ENCODE measurements at places on chromosomes 7 and 10. TPM values are rescaled to one million over a fixed set of nuclear protein-coding genes. Genes with fewer than 3 reads are reported as not detected.

DNA sequence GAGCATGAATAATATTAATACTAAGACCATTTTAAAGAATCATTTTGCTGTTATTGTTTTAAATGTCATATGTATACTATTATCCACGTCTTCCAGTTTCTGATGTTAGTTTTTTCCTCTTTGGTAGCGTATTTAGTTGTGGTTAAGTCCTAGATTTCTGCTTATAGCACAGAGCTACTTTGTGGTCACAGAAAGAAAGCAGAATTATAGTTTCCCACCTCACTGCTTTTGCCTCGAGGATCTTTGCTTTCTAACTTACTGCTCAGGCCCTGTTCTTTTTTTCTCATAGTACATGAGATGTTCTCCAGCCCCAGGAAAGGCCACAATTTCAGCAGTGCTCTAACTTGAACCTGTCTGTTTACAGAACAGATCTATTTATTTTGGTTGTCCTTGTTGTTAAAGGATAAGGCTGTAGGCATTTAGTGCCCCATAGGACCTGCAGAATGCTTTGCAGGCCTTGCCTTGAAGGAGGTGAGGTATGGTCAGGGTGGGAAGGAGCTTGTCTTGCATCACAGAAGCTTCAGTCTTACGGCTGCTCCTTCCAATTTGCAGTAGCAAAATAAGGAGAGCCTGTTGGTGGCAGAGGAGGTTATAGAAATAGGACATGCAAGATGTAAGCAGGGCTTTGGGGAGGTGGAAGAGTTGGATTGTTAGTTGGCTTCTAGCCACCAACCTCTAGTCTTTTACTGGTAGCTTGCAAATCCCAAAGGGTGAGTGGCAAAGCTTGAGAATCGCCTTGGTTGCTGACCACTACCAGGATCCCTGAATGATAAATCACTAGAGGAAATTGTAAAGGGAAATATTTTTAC, 129.1 kb downstream of the LRRC4 start:
- DNase-seq: no peak

DNA sequence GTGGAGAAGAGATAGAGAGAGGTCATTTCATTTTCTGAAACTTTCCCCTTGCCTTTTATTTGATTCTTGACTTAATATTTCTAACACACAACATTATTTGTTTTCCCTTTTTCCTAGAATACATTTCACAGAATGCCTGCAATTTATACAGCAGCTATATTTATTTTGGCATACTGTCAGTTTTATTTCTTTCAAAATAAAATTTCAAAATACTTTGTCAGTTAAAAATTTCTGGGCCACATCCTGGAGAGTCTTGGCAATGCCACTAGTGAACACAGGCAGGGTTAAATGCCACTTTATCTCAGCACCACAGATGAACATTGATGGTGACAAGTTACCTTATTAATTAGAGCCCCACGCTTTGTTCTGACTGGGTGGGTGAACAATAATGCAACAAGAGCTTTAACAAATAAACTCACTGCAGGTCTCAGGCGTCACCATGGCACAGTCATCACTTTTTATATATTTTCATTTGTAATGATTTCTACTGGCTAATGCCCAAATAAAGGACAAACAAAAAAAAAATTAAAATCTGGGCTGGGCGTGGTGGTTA, 494.0 kb downstream of the KIF20B start:
- DNase-seq: no peak

GRCh38 chr10:101130984-101131961, at the start of gene TLX1:
Gene TLX1 (plus strand): TSS chr10:101131300. CDS start chr10:101131542, 242 bp downstream.
- DNase-seq: no peak

DNA sequence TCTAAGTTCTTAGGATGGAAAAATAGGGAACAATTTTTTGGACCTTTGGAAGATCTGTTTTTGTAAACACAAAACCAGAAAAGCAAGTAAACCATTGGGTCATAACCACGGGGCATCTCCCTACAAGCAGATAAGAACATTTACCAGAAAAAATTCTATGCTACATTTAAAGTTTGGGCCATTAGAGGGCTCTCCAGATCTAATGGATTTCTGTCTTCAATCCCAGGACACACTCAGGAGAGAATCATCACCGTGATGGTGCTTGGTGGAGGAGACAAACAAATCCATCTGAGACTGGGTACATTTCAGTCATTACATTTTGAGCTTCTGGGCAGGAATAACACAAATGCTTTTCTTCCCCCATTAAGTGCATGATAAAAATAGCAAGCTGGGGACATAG, 178.4 kb upstream of the TARP start:
- no peak for DNase-seq

GRCh38 chr10:28842321-28842720, 165.0 kb downstream of the BAMBI start:
- DNase-seq: no peak

GRCh38 chr7:50473531-50473930, 23.4 kb upstream of the FIGNL1 start:
- no peak for DNase-seq

DNA sequence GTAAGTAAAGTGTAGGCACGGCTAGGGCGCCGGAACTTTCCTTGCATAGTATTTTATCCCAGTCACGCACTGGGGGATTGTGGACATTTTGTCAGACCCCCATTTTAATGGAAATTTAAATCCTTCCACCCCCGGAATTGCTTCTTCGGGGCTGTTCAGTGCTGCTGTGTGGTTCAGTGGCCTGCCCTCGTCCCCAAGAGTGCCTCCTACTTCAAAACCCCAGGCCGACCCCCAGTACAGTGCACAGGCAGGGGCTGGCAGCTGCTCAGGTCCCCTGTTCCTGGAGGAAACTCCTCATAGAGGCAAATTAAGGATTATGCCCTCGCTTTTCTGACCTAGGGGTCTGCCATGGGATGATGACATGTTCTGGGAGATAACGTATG, 94.5 kb downstream of the PTPRE start:
- no peak for DNase-seq

Gene CAV1
- 502 TPM for total RNA-seq
